ENCODE measurements at places on chromosomes 6 and 20.

DNA sequence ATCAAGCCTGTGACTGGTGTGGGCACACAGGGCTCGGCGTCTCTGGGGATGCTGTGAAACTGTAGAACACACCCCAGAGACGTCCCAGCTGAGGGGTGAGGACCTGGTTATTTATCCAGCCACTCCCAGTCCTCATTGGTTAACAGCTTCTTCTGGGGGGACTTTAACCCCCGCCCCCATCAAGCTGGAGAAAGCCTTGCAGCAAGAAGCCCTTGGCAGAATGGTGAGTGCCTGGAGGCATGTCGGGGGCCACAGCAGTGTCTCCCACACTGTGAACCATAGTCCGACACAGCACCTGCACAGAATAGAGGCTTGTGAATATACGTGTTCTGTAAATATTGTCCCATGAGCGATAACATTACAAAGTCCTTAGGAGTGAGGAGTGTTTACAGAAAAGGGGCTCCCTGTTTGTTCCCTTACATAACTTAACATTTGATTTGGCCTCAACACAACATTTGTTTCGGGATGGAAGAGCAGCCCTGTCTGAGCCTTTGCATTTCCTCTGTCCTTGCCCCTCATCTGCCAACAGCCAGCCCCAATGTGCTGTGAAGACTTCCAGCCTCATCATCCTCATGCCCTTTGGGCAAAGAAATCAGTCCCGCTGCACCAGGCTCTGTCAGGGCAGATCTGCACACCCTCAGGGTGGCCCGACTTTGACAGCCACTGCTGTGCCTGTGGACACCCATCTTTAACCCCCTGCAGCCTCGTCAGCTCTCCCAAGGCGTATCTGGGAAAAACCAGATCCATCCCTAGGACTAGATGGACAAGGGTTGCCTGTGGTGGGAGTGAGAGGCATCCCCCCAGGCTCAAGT, 2.2 kb upstream of the RRBP1 start:
- DNase-seq, result no peak

GRCh38 chr6:111294374-111294967, 188.5 kb downstream of the REV3L start:
- no peak for DNase-seq

DNA sequence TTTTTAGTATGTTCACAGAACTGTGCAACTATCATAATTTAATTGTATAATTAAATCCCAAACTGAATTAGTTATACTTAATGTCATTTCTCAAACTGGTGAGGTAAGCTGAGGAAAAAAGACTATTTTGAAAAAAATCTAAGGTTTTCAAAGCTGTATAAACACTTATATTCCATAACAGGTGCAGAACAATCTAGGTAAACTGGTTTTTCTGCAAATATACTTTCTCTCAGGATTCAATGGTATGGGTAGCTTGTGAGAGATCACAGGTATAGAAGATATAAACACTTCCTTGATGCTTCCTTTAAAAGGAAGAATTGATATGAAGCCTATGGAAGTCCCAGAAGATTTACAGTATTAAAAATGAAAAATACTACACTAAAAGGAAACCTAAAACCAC, 33.7 kb downstream of the NOL7 start:
- DNase-seq, result no peak

GRCh38 chr6:56482525-56482924, 160.2 kb downstream of the DST start:
- no peak for DNase-seq

- DNase-seq, result no peak
Observed at GRCh38 chr6:82211326-82211725, 36.2 kb downstream of the IBTK start.

GRCh38 chr6:84282550-84282949, 55.1 kb upstream of the CEP162 start:
- DNase-seq, result no peak

GRCh38 chr6:97412511-97412910, 129.5 kb upstream of the MMS22L start:
- DNase-seq, result no peak

- DNase-seq, result no peak
Observed at GRCh38 chr20:2084703-2085102, 16.9 kb upstream of the STK35 start.

DNA sequence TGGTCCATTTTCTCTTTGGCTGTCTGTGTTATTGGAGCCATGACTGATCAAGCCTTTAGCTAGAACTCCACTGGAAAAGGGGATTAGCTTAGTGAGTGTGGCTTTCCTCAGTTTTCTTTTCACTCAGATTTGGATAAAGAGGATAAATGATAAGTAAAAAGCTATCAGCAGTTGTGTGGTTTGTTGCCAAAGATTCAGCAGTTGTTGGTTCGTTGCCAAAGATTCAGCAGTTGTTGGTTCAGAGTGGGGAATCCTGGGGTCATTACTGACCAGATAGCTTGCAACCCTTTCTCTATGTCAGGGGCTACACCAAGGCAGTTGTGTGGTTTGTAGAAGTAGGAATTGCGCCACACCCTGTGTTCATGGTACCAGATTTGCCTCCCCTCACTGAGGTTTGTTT, 107.7 kb upstream of the SCP2D1 start:
- no peak for DNase-seq

- no peak for DNase-seq
Observed at GRCh38 chr20:56574531-56575142, 41.6 kb downstream of the FAM209B start.

DNA sequence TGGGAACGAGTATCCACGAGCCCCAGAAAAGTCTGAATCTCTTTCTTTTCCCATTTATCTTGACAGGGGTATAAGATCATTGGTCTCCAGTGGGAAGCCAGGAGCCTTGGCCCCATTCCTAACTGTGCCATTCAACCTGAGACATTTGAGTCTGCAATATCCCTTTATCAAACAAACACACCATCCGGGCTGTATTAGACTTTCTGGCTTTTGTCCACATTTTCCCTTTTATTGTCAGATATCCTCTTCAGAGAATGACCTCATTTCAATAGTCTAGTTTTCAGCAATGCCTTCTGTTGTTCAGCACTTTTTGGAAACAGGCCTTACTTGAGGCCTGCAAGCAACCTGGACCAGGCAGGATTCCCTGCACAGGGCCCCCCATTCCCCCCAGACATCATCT, 15.7 kb downstream of the BPIFA1 start:
- no peak for DNase-seq

- DNase-seq, result no peak
Observed at GRCh38 chr20:64099086-64099786, 8.1 kb downstream of the NPBWR2 start.

- no peak for DNase-seq
Observed at GRCh38 chr6:52495922-52496321, 75.8 kb downstream of the EFHC1 start.

DNA sequence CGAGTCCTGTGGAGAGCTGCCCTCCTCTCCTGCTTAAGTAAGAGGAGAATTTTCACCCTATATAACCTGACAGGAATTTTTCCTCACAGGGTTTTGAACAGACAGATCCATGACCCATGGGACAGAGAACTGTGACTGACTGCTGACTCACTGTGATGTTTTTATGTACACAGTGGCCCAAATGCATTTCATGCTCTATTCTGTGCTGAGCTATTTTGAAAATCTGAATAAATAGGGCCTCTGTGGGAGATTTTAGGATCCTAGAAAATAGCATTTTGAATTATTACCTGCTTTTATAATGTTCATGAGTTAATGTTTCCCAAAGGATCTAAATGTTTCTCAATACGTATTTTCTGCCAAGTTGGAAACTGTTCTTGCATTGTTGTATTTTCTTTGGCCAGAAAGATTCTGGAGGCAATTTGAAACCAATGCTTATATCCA, 577.4 kb downstream of the HTR1B start:
- DNase-seq, result no peak

GRCh38 chr6:141463237-141463977, 669.3 kb upstream of the GJE1 start:
- no peak for DNase-seq

GRCh38 chr6:57435475-57436160, 118.2 kb downstream of the PRIM2 start:
- no peak for DNase-seq

GRCh38 chr6:41546866-41547798, 951 bp downstream of the FOXP4 start:
- DNase-seq, result no peak

GRCh38 chr6:133701633-133702331, 187.1 kb upstream of the TCF21 start:
- no peak for DNase-seq

DNA sequence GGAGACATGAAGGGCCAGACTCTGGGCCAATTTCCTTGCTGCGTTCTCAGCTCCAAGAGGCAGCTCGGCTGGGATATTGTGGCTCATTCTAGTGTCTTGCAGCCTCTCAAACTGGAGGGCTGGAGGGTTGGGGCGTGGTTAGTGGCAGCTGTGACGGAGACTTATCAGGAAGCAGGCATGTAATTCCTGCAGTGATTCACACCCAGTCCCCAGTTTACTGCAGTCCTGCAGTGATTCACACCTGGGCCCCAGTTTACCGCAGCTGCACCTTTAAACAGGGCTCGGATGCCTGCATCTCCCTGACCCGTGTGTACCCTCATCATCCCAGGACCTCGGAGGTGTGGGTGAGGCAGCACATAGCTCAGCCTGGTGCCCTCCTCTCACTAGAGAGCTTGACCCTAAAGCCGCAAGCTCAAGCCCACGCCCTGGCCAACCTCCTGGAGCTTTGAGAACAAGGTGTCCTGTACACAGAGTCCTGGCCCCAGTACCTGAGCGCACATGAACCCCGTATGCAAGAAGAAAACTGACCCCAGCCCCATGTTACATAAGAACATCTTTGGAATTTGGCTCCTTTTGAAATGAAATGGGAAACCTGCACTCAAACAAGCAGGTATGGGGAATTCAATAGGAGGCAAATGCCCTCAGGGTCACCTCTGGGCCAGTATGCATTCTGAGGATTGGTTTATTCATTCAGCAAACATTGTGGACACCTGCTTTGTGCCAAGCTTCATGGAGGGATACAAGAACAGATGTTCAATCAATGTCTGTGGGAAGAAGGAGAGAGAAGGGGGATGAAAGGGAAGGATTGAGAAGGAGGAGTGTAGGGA, 55.3 kb upstream of the FAM83D start:
- DNase-seq, result no peak

DNA sequence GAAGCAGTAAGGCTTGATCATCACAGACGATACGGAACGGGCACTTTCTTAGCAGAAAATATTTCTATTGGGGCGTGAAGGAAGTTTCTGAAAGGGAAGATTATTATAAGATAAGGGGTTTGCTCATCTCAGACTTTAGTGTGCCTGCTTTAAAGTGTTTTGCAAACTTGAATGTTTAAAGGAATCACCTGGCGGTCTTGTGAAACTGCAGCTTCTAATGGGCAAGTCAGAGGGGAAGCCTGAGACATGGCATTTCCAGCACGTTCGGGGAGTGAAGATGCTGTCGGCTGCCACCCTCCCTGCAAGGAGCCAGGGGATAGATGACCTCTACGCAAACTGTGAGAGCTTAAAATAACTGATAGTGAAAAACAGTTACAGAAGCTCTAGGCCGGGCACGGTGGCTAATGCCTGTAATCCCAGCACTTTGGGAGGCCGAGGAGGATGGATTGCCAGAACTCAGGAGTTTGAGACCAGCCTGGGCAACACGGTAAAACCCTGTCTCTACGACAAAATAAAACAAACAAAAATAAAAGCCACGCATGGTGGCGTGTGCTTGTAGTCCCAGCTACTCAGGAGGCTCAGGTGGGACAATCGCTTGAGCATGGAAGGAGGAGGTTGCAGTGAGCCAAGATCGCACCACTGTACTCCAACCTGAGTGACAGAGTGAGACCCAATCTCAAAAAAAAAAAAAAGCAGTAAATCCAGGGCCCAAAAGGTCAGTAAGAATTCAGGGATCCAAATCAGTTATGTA, 2.3 kb upstream of the KIF16B start:
- DNase-seq, result no peak

GRCh38 chr20:47493963-47494293, 7.8 kb upstream of the NCOA3 start:
- DNase-seq, result no peak

DNA sequence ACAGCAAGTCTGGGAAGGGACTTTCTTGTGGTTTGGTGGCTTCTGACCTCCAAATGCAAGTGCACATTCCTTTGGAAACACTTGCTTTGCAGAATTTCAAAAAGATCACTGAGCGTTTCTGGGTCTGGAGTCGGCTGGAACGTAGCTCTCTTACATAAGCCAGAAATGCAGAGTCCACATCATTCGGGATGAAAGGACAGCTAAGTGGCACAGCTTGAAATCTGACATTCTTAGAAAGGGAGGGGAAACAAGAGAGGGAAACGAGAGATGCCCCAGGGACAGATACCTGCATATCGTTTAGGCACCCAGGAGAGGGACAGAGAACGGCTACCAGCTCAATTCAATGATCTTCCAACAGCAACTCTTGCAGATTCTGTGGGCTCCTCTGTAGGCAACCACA, 118.7 kb downstream of the NFATC2 start:
- DNase-seq, result no peak

DNA sequence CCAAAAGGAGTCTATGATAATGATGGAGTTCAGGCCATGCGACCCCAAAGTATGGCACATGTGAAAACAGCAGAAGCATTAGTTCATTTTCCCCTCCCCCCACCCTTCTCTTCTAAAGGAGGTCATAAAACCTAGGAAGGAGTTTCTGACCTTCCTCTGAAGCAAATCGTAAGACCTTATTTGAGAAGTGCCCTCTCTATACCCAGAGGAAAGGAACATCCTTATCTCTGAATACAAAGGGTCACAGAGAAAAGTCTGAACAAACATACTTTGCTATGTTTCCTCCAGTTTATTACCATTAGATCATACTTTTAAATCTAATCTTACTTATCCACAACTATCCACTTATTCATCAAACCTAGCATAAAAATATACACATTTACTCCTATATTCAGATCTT, 48.6 kb downstream of the SLX4IP start:
- DNase-seq, result no peak

DNA sequence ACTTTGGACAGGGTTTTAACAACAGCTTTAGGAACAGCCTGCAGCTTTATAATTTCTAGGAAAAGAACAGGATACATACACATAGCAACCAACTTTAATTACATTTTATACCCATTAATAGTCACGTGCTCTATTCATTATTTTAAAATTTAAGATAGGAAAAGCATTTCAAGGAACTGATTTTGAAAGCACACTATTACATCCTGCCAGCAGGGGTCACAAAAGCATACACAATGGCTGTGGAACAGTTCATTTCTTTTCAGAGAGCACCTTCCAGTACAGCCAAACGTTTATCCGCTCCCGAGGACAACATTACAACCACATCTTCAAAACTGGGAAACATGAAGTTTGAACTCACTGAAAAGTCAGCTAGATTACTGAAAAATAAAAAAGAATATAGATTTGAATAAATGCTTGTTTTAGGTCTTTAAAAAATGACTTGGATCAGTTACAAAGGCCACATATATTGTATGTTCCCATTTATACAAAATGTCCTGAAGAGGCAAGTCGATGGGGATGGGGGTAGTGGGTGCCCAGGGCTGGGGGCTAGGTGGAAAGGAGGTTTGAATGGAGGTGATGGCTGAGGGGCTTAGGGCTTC, 104.6 kb upstream of the EXOC2 start:
- peak; percentile 70 for DNase-seq

- no peak for DNase-seq
Observed at GRCh38 chr20:16752082-16752481, 3.9 kb downstream of the OTOR start.

GRCh38 chr20:33554914-33555420, 65.1 kb downstream of the CBFA2T2 start:
- DNase-seq, result peak; percentile 83

- no peak for DNase-seq
Observed at GRCh38 chr6:25035512-25036435, 100.0 kb upstream of the RIPOR2 start.

Measured in amniotic stem cell (primary cell).